ENCODE measurements at places on chromosomes 1 and 21. TPM values are rescaled to one million over a fixed set of nuclear protein-coding genes. Genes with fewer than 3 reads are reported as not detected.

Gene CATSPER4
- total RNA-seq: not detected

Gene TRIM33
- 46.6 TPM for total RNA-seq

Gene KRTAP21-2
- total RNA-seq: not detected

Gene GBP5
- total RNA-seq: 2.7 TPM

Gene LRRC38
- 9.5 TPM for total RNA-seq

Gene CREB3L4
- 15.1 TPM for total RNA-seq

Gene C8A
- total RNA-seq: not detected

Gene LIN28A
- not detected for total RNA-seq

Gene COL9A2
- total RNA-seq: 3.1 TPM

Gene MT1HL1
- not detected for total RNA-seq

Gene SYTL1
- total RNA-seq: 2.0 TPM

Gene OR2T11
- total RNA-seq: not detected

Gene C1orf122
- total RNA-seq: 151 TPM

Gene KDM5B
- total RNA-seq: 48.8 TPM

Gene PRR9
- not detected for total RNA-seq

Gene ANKRD34A
- 0.24 TPM for total RNA-seq

Gene FCGR1A
- 38.0 TPM for total RNA-seq

Gene TNFRSF9
- 0.06 TPM for total RNA-seq

Gene UBE2J2
- total RNA-seq: 55.7 TPM

Gene SPRR2G
- not detected for total RNA-seq

Gene KIF17
- total RNA-seq: 60.8 TPM

Gene ATP1A1
- total RNA-seq: 201 TPM

Gene C21orf91
- 12.4 TPM for total RNA-seq

Gene YARS1
- 131 TPM for total RNA-seq

Gene FCRL2
- total RNA-seq: not detected

Gene USP48
- 109 TPM for total RNA-seq

Gene TCP10L
- 0.71 TPM for total RNA-seq

Gene ZNF669
- 5.2 TPM for total RNA-seq

Gene KRTAP20-4
- not detected for total RNA-seq

Gene SGIP1
- total RNA-seq: 1.9 TPM

Gene ADGRL2
- 104 TPM for total RNA-seq

Gene SLC27A3
- total RNA-seq: 25.4 TPM

Gene GBP7
- 0.27 TPM for total RNA-seq

Gene AGT
- 51.0 TPM for total RNA-seq

Gene RNF223
- not detected for total RNA-seq

Gene CRYBG2
- total RNA-seq: not detected

Gene HHAT
- 19.4 TPM for total RNA-seq

Gene MYOG
- total RNA-seq: not detected

Gene SLC45A3
- total RNA-seq: 26.3 TPM

Gene USH2A
- 0.15 TPM for total RNA-seq

Gene CD1B
- total RNA-seq: not detected

Gene KCNE2
- total RNA-seq: 0.32 TPM

Gene SH2D2A
- 0.11 TPM for total RNA-seq

Measured in adrenal gland (tissue), 19 donors.